ENCODE measurements at places on chromosomes 6 and 20.

GRCh38 chr20:58450254-58450653 lies 61.2 kb downstream of the VAPB start:
- DNase-seq: no peak

- DNase-seq: no peak
These were observed 10.4 kb downstream of the MRPL14 start for GRCh38 chr6:44116641-44117382.

DNA sequence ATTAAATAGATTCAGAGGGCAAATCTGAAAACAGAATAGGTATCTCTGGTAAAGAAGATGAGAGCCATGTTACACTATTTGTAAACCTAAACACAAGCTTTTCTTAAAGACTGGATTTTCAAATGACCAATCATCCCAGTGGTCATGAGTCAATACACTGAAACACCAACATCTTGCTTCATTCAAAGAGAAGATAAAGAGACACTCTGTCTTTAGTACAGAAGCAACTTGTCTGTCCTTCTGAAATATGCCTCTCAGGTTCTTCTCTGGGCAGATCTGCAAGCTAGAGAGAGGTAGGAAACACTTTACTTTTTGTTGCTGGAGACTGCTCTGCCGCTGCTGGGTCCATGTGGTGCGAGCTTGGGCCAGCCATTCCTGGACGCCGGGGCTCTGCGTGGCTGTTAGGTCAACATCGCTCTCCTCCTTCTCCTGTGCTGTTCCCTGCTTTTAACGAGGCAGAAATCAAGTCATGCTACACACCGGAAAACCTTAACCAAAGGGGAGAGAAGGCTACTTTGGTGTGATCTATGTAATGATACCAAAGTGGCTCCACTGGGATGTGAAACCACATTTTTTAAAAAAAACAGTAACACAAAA lies 368.2 kb downstream of the SYNE1 start:
- DNase-seq: no peak

DNA sequence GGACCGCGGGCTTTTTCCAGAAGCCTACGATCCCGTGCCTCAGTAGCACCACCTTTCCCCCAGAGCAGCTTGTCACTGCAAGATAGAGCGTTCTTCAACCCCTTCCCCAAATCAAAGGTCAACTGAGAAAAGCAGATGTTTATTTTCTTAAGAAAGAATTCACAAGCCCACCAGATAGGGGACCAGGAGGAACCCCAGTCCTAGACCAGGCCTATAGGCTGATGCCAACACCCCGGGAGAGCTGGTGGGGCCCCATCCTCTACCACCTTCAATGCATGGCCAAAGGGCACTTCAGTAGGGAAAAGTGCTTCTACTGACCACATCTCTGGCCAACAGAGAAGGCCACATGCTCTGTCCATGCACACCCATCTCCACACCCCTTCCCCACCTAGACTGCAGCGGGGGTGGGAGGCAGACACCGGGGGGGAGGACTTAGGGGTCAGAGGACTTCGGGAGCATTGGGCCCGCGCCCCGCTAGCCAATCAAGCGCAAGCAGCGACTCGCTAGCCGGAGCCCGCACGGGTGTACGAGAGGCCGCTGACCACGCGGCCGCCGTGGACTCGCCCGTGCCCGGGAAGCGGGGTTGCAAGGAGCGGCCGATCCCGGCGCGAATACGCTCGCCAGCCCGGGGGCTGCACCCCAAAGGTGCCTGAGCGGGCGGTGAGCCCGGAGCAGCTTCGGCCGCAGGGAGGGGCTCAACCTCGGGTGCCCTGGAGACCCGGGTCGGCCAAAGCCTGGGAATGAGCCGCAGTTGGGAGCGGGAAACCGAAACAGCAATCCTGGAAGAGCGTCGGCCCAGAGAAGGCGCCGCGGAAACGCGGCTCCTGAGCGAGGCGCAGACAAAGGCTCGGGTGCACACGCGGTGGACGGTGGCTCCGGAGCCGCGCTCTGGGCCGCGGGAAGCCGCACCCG lies 2.8 kb downstream of the PDE10A start:
- DNase-seq: no peak

- no peak for DNase-seq
These were observed 153.1 kb upstream of the SIM1 start for GRCh38 chr6:100617633-100618350.

DNA sequence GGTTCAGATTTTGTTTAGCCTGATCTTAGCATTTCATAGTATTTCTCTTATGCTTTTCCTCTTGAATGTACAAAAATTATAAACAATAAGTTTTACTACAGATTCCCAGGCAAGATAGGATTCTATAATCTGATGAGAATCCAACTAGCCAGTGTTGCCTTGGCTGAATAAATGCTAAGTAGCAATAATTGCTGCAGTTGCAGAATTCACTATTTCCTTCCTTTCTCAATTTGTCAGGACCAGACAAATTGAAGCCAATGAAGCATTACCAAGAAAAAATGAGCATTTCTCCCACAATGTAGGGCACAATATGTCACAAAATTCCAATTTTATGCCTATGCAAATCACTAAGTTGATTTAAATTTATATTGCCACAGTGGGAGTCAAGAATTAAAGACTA lies 260.2 kb downstream of the KIF16B start:
- no peak for DNase-seq

DNA sequence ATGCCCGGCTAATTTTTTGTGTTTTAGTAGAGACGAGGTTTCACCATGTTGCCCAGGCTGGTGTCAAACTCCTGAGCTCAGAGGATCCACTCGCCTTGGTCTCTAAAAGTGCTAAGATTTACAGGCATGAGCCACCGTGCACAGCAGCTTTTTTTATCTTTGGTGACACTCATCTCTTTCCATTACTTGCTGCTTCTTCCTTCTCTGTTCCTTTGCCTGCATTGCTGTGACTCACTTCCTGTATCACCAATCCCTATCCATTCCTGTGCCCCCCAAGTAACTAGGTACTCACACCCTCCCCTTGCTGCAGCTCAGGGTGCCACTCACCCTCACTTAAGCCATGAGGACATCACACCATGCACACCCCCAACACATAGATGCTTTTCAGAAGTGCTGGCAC lies 24.6 kb downstream of the KHDC1L start:
- no peak for DNase-seq

DNA sequence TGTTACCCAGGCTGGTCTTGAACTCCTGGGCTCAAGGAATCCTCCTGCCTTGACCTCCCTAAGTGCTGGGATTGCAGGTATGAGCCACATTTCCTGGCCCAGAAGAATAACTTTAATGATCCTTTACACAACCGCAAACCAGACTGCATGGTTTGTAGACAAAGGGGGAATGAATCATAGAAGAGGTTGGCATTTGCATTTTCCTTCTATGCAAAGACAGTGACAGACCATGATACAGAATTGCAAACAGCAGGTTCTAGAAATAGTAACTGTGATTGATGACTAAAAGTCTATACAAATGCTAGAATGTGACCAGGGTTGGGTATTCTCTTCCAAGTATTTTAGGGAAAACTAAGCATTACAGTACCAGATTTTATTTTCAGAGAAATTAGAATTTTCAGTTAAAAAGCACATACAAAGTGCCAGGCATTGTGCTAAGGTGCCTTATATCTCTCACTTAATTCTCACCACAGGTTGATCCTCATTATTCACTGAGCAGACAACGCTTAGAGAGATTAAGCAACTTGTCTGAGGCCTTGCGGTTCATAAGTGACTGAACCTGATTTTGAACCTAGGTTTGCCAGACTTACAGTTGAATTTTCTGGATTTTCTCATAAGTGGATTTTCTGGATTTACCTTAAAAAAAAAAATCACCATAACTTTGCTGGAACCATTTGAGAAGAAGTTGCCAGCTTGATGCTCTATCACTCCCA lies 146.6 kb downstream of the ZFAND3 start:
- no peak for DNase-seq

DNA sequence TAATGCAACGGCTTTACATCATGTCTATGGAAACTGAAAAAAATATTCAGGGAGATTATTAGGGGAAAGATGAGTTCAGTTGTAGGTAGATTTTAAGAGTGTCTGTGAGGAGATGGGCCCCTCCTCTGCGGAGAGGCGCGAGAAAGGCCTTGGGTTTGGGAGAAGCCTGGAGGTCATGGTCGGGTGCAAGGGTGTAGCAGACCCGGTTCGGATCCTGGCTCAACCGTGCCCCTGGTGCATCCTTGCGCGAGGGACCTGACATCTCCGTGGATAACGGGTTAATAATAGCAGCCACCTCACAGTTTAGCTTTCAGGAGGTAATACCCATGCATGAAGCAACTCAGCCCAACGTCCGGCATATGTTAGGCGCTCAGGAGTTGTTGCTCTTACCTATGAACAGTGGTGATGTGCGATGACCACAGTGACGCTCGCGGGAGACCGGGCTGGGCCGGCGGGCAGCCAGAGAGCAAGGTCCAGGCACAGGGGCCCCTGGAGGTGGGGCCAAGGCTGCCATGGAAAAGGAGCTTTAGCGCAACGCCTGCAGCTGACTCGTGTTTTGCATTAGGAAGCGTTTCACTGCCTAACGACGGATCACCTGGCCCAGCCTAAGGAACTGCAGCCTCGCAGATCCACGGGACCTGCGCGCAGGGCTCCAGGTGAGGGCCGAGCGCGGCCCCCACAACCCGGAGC lies 146.4 kb upstream of the ARID1B start:
- DNase-seq: no peak

DNA sequence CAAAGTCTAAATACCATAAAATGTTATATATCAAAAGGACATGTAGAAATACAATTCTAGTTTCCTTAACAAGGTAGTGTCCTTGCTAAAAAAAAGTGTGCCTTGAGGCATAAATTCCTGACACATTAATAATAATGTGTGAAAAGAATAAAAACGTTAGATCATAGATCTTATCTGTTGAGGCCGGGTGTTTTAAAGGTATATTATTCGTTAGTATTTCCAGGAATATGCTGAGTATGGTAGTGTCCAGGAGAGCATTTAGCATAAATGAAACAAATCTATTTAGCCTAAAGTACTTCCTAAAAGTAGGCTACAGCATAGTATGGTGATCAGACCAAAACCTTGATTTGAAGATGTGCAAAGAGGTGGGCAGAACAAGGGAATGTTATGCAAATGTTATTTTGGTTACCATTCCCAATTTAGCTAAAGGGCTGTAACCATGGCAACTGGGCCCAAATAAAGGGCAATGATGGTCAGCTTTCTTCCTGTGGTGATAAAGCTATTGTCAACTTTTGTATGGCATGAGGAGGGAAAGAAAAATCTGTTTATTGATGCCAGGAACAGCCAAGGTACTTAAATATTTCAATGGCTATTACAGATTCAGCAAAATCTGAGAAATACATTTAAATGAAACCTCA lies 18.9 kb downstream of the MKKS start:
- DNase-seq: no peak

DNA sequence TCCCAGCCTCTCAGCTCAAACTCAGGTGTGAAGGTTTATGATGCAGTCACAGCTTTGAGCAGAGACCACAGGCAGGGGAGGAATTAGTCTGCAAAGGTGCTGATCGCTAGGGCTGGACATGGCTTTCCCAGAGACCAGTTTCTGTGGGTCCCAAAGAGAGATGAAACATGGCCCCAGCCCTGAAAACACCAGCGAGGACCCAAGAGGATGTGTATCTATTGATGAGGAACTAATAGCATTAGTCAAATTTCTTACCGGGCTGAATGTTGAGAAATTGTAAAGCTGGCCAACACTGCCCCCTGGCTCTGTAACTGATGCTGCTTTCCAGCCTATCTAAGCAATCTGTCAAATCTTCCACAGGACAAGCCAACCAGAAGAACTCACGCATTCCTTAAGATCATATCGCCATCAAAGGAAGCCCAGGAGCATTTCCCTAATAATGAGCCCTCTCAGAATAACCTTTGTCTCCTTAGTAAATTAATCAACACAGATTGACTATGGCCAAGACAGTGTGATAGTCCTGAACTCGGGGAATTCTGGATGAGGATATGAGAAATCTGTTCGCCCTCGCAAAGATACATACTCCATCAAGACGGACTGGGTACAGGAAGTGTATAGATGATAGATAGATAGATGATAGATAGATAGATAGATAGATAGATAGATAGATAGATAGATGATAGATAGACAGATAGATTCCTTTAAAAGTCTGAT lies 7.8 kb upstream of the ACSS1 start:
- peak; percentile 24 for DNase-seq

- DNase-seq: peak; percentile 4
These were observed 796 bp downstream of the SENP6 start for GRCh38 chr6:75602246-75603105.

DNA sequence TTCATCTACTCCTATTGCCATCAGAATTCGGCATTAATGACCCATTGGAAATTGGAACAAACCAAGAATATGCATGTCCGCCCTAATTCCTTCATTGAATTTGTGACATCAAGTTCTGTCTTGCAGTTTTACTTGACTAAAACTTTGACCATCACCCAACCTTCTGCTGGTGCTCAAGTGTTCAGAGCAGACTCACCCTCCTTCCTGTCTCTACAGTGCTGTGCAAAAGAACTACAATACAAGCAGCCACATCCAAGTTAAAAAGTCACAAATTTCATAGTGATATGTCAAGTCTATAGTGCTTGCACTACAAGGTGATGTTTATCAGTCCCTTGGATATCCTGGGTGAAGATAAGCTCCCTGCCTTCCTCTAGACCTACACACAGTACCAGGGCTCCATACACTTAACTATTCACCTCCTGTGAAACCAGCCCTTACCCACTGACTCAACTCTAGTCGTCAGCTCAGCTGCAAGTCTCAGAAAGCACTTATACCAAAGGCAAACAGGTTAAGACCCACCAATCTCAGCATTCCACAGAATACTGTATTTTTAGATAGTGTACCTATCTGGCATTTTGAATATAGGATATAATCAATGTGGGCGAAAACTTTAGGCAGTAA lies 23.6 kb downstream of the SNX5 start:
- no peak for DNase-seq

DNA sequence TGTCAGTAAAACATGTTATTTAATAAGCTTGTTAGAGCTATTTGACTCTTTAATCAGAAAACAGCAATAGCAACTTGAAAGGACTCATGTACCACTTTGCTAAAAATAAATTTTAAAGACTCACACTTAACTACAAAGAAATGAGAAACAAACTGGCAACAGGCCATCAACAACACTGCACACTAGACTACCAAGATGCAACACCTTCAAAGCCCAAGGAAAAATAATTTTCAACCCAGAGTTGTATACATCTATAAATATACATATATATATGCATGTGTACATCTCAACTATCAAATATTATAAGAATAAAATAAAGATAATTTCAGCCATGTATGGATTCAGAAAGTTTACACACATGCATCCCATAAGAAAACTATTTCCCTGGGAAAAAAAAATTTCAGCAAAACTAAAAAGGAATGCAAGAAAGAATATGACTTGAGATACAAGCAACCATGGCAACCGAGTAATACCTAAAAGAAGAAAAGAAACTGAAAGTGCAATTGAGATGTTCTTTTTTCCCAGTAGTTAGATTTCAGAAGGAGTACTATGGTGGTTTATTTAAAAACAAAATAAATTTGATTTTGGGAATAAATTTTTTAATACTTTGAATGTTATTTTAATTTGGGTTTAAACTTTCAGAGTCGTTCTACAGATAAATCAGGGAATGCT lies 303.8 kb downstream of the UBE3D start:
- no peak for DNase-seq

DNA sequence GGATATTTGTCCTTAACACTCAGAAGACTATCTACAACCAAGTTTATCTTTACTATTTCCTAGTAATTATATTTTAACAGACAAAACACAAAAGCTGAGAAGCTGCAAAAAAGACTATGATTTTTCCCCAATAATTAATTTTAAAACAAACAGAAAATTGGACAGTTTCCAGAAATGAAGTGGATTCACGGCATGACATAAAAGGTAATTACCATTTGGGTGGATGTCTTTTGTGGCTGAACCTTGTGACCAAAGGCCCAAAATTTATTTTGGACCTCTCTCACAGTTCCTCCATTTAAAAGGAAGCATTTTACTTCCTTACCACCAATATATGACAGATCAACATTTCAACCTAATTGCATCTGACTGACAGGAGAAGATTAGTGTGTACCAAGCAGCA lies 90.2 kb downstream of the GMDS start:
- peak; percentile 61 for DNase-seq

Data from NCI-H748 treated with DMSO at 0.1 percent for 48 hours (cell line).